Stimulated activated effector memory CD8-positive, alpha-beta T cell treated with anti-CD3 and anti-CD28 coated beads, Interleukin-12 subunit alpha, Interleukin-12 subunit beta, amount 100 ng/mL, for 72 hours (primary cell): ENCODE measurements at places on chromosomes 12 and 14.

- no peak for DNase-seq
Measured at GRCh38 chr12:121392325-121392716, 7.6 kb upstream of the RNF34 start.

- no peak for DNase-seq
Measured at GRCh38 chr12:31362759-31363415, 36.9 kb upstream of the SINHCAF start.

DNA sequence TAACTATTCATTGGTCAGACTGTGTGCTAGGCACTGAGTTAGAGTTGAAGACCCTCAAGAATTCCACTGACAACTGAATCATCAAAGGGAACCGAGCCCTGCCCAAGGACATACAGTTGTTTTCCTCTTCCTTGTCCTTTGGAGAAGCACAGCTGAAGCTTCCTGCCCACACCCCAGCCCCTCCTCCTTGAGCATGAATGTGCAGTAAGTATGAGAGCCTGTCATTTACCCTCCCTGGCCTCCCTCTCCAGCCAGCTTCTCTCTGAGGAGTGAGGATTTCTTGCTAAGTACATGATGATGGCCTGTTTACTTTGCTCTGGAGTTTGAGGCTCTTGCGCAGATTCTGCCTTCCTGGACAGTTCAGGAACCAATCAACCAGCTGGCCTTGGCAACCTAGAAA is 235.2 kb downstream of the CACNA1C start:
- DNase-seq: no peak

GRCh38 chr12:89951050-89951693 is 242.5 kb upstream of the ATP2B1 start:
- DNase-seq: no peak

GRCh38 chr14:63418020-63418419 is 99.3 kb upstream of the GPHB5 start:
- no peak for DNase-seq

GRCh38 chr14:74324931-74325361 is 22.2 kb upstream of the ABCD4 start:
- no peak for DNase-seq

- DNase-seq: no peak
Measured at GRCh38 chr12:124904306-124905098, 9.9 kb downstream of the UBC start.

- DNase-seq: no peak
Measured at GRCh38 chr14:71418532-71419245, 511.4 kb downstream of the PCNX1 start.
